ENCODE measurements at places on chromosomes 4 and X.

DNA sequence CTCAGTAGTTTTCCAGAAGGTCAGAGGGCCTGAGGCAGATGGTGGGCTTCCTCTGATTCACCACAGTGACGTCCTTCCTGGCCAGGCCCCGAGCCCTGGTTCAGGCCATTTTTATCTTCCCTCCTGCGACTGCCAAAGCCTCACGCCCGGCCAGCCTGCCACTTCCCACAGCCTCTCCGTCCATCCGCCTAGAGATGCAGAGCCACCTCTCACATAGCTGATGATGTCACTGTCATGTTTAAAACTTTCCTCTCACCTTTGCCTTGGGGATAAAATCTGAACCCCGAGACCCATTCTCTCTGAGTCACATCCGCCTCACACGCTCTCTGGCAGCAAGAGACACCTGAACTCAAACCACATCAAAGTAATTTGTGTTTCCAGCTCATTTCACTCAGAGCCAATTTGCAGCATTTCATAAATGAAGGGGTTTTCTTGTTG lies 175.3 kb downstream of the QDPR start:
- no peak for DNase-seq

DNA sequence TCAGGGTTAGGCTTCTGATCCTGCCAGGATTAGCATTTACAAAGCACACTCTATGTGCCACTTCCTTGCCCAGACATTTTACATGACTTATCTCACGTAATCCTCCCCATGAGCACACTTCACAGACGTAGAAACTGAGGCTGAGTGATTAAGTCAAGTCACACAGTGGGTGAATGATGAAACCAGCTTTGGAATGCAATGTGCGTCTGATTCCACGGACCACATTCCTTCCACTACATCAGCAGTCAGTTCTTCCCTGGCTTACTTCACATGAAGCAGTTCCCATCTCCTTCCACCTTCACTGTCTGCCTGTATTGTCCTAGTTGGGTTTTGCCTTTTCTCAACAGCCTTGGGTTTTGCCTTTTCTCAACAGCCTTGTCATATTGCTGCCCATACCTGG lies 134.3 kb upstream of the PPARGC1A start:
- no peak for DNase-seq

DNA sequence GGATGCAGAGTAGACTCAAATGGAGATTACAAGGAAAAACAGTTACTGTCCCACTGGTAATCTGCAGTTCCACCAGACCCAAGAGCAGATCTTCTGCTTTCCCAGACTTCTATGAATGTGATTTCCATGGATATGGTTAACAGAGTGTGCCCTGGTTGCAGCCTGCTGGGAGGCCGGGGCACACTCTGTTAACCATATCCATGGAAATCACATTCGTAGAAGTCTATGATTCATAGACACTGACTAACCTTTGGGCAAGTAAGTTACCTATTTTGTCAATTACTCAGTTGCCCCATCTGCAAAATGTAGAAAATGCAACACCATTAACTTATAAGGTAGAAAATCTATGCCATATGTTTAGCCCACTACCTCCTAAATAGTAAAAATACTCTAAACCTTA lies 443.1 kb upstream of the PITX2 start:
- no peak for DNase-seq

- no peak for DNase-seq
Observed at GRCh38 chr4:25769251-25769650, 93.5 kb downstream of the SEL1L3 start.

GRCh38 chr4:144189121-144189520 lies 48.6 kb upstream of the GYPA start:
- DNase-seq, result no peak

- no peak for DNase-seq
Observed at GRCh38 chrX:108397627-108398391, 40.4 kb downstream of the COL4A6 start.

GRCh38 chr4:88021824-88022223 lies 14.4 kb downstream of the PKD2 start:
- no peak for DNase-seq

- DNase-seq, result peak; percentile 55
Observed at GRCh38 chr4:67549123-67549522, 3.8 kb upstream of the CENPC start.

GRCh38 chr4:1026115-1026514 lies 14.7 kb downstream of the FGFRL1 start:
- DNase-seq, result peak; percentile 25

DNA sequence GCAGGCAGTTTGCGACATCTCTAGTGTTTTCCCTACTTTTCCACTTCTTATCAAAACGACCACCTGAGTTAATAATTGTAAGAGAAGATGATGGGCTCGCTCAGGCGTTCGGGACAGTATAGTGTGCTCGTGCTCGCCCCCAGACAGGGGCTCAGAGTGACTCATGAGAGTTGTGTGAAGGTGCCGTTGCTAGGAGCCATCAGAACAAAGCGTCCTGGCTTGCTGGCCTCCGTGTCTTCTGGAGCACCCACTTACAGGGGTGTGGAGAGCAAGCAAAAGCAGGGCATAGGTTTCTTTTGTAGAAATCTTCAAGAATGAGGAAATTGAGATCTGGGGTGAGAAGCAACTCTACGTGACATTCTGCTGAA lies 73.0 kb upstream of the ADGRG2 start:
- no peak for DNase-seq

DNA sequence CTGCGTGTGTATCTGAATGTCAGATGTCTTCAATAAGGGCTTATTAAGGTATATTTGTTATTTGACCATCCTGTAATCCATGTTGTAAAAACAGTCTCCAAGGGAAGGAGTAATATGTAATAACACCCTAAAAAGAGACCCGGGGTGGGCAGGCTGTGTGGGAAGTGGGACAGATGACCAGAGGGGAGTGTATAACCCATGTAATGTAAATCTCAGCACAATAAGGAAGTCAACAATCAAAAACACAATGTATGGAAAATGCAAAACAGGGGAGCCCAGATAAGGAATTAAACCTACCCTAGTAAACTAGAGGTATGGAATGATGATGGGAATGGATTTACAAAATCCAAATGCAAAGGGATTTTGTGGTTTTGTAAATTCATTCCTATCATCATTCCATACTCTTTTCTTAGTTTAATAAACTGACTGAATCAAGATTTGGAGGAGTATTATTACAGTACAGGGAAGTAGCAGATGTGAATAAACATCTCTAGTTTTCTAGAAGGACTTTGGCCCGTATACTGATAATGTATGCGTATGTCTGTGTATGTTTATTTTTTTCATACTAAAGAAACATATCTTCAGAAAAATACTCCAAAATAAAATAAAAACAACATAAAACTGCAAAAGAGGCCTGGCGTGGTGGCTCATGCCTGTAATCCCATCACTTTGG lies 15.7 kb upstream of the ENPEP start:
- DNase-seq, result no peak

GRCh38 chrX:17623750-17624149 lies 113.5 kb upstream of the SCML1 start:
- no peak for DNase-seq

- DNase-seq, result no peak
Observed at GRCh38 chr4:108799306-108799705, 36.5 kb upstream of the ETNPPL start.

GRCh38 chr4:77153006-77153405 lies 4.0 kb upstream of the CCNG2 start:
- DNase-seq, result no peak

DNA sequence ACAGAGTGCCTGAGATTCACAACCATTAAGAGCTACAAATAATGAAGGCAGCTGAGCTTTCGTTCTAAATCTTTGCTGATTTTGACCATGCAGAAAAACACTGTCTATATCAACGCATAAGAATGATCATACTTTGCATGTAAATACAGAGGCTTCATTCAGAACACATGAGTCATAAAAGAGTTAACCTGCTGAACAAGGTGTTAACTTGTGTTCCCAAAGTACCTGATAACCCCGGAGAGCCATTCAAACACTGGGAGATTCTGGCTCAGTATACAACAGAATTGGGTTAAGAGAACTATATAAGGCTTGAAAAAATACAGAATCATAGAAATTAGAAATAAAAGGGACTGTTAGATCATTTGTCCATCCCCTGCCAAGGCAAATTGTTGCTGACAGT lies 964.3 kb upstream of the TENM3 start:
- no peak for DNase-seq

- DNase-seq, result peak; percentile 80
Observed at GRCh38 chr4:156970501-156971164, 966 bp downstream of the PDGFC start.

DNA sequence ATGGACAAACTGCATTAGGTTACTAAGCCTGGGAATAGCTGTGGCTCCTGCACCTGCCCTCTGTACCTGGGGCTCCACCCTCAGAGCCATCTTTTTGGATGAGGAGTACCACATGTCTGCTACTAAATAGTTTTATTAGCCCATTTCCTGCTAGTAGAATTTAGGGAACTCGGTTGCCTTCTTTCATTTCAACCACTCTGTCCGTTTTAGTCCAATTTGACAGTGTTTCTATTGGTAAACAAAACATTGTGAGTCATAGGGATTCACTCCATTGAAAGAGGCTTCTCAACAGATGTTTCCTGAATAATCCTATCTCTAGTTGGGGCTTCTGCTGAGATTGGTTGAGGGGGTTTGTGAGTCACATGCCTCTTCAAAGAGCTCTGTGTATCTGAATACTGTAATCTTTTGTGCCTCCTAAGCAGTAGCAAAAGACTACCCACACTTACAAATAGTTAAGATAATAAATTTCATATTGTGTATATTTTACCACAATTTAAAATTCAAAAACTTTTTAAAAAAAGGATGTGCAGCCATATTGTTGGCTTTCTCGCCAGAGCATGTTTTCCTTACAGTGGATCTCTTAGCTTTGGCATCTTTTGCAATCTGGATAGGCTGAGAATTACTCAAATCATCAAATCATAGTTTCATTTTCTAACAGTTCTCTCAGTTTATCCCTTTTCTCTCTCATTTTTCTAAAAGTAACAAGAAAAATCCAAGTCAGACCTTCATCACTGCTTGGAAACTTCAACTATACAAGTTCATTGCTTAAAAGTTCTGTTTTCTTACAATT lies 9.9 kb downstream of the FAM200B start:
- DNase-seq, result no peak

- DNase-seq, result peak; percentile 5
Observed at GRCh38 chrX:30935985-30936384, 46.9 kb upstream of the TAB3 start.

GRCh38 chr4:169050881-169051760 lies 41.1 kb upstream of the CBR4 start:
- DNase-seq, result no peak

DNA sequence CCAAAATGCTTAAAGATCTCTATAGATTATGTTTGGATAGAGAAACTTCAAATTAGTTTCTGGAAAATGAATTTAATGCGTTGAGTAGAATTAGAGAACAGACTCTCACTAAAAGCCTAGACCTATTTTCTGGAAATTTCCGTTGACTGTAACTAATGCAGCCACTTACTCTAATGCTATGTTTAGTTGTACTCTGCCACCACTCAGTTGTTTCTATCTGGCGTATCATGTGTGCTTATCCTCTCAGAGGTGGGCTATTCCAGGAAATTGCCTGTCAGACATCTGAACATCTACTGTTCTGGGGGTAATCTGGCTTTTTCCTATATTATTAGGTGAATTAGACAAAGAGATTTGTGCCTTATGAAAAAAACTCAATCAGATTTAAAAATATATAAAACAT lies 347.1 kb upstream of the FSTL5 start:
- no peak for DNase-seq

DNA sequence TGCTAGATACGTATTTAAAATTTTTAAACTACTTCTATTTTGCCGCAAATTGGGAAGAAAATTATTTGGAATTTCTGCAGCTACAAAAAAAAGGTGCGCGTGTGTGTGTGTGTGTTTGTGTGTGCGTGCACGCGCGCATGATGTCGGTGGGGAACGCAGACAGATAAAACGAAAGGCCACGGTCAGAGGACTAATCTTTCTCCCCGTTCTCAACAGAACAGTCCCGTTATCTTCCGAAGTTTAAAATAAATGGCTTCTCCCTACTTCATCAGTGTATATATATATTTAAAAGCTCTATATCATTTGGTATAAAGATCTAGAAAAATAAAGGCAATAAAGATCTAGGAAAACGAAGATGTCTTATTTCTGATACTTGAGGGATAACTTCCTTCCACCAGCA lies 1.5 kb downstream of the MGARP start:
- peak; percentile 38 for DNase-seq

- DNase-seq, result no peak
Observed at GRCh38 chr4:35250331-35250730, 994.0 kb downstream of the ARAP2 start.

DNA sequence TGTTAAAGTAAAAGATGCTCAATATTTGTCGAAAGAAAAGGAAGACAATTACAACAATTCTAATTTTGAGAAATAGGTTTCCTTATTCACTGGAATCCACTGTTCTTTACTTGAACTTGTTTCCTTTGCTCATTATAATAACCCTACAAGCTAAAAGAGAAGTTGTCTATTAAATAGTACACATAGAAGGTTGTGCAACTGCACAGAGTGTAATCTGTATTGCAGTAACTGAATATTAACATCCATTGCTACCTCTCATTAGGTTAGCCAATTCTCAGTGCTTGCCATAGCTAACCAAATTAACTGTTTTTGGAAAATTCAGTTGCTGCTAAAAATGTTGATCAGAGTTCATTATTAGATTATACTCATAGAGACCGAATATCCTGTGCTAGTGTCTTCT lies 120.0 kb downstream of the PDLIM5 start:
- DNase-seq, result no peak

DNA sequence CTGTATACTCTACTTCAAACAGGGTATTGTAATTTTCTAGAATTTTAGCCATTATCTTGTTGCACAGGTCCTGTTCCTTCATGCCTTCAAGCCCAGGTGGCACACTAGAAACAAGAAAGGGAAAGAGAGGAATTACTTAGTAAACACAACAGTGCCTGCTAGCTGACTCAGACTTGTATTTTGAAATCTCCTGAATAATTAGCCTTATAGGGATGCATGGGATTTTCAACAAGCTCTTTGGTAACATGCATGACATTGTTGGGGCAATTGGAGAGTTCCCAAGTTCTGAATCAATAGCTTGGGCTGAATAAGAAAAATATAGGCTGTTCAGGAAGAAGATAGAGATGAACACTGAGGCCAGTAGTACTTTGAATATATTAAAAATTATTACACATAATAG lies 118.8 kb downstream of the FAM13A start:
- no peak for DNase-seq

- no peak for DNase-seq
Observed at GRCh38 chr4:142940425-142941330, 94.6 kb upstream of the INPP4B start.

GRCh38 chr4:71346710-71347109 lies 7.9 kb downstream of the SLC4A4 start:
- no peak for DNase-seq

GRCh38 chr4:103904123-103904522 lies 184.3 kb upstream of the TACR3 start:
- DNase-seq, result no peak
